ENCODE measurements at places on chromosomes 13 and 19.

GRCh38 chr13:53068585-53069520 lies 40.2 kb downstream of the OLFM4 start:
- H3K27ac ChIP-seq, result no peak overlapping the region
- DNase-seq, result no peak
- no peaks in the 10 kb centered on the region for H3K27me3 ChIP-seq
- no peaks in the 10 kb centered on the region for H3K4me1 ChIP-seq

DNA sequence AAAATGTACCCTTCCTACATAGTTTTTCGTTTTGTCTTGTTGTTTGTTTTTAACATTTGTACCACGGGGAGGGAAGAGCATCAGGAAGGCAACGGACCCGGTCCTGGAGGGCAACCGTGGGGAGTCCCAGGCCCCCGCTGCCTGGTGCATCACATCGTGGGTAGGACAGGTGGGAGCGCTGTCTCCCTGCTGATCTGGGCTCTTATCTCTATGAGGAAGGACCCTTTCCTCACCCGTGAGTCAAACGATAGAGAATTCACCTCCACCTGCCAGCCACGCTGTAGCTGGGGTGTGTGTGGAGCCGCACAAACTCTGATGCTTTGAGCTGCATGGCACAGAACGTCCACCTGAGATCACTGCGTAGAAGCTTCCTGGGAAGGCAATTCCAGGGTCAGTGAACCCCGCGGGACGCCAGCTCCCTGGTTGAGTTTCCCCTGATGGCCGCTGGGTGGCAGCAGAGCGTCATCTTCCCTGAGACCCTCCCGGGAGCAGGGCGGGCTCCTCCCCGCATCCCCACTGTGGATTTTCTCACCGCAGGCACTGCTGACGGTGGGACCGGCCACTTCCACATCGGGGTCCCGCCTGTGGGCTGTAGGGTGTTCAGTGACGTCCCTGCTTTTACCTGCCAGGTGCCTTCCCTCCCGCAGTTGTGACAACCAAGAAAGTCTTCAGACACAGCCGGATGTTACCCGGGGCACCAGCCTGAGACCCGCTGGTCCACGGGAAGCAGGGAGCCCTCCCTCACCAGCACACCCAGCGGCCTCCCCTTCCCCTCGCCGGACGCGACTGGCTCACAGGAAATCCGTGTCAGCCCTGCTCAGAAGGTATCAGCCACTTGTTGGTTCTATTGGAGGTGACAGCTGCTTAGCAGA lies 54.7 kb downstream of the ZNF787 start:
- DNase-seq, result peak; percentile 65
- no peaks in the 10 kb centered on the region for H3K27me3 ChIP-seq
- H3K36me3 ChIP-seq, result no peaks in the 10 kb centered on the region
- H3K27ac ChIP-seq, result no peak overlapping the region
- H3K4me3 ChIP-seq, result peak overlapping the region; percentile 51
- H3K4me1 ChIP-seq, result peaks cover 11% of the 10 kb centered on the region

GRCh38 chr13:113105921-113106452 lies 396 bp downstream of the F7 start:
- no peak for DNase-seq
- H3K4me3 ChIP-seq, result no peak overlapping the region
- H3K4me1 ChIP-seq, result no peaks in the 10 kb centered on the region
- no peak overlapping the region for H3K27ac ChIP-seq

DNA sequence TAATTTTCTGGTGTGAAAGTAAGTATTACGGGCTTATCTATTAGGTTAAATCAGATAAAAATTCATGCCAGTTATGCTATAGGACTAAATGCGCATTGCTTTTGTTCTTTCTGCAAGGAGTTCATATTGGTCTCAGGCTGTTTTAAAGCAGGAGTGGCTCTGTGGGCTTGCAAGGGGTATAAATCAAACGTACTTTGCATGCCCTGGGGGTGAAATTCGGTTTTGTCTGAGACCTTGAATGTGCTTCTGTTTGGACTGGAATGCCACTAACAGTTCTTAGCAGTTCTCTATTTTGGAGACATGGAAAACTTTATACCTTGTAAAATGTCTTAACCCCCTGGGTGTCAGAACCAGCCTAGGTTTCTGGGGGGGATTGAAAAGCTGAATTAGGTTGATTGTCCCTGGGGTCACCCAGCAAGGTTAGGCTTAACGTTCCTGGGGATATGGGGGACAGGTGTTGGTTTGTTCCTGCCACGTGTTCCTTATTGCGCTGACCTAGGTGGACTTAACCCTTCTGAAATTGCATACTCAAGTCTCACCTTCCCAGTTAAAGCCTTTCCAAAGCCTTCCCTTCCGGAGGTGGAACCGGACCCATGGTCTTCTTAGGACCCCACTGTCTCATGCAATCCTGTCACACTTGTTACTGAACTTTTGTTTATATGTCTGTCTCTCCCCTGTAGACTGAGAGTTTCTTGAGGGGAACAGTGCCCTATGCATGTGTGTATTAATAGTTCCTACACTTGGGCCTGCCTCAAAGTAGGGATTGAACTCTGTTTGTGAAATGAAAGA lies 182.2 kb downstream of the LMO7 start:
- no peak overlapping the region for H3K27ac ChIP-seq
- no peak for DNase-seq
- no peaks in the 10 kb centered on the region for H3K4me1 ChIP-seq
- H3K4me3 ChIP-seq, result no peak overlapping the region
- H3K36me3 ChIP-seq, result peaks cover under 1% of the 10 kb centered on the region
- H3K27me3 ChIP-seq, result no peaks in the 10 kb centered on the region

GRCh38 chr19:12932392-12933286 lies 872 bp downstream of the FARSA start:
- peaks cover 61% of the 10 kb centered on the region for H3K4me1 ChIP-seq
- H3K4me3 ChIP-seq, result peak overlapping the region; percentile 95
- DNase-seq, result no peak
- H3K27me3 ChIP-seq, result no peaks in the 10 kb centered on the region

GRCh38 chr13:99580500-99581268 lies 79.4 kb downstream of the TM9SF2 start:
- H3K4me1 ChIP-seq, result no peaks in the 10 kb centered on the region
- DNase-seq, result no peak
- no peak overlapping the region for H3K27ac ChIP-seq
- no peaks in the 10 kb centered on the region for H3K27me3 ChIP-seq

DNA sequence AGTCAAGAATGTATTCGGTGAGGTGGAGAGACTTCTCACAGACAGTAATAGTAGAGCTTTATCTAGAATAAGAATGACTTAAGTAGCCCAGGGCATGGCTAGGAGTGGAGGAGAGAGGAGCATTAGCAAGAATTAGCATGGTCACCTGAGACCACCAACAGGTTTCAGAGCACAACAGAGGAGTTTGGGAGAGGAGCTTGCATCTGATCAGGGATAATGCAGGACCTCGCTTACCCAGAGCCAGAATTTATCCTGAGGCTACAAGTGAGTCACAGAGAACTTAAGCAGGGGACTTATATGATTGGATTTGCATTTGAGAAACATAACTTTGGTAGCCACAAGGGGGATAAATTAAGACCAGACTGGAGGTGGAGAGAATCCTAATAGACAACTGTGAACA lies 102.1 kb upstream of the FNDC3A start:
- H3K27me3 ChIP-seq, result peaks cover 8% of the 10 kb centered on the region
- H3K4me3 ChIP-seq, result no peak overlapping the region
- no peak for DNase-seq

Data from DND-41 (cell line).